ENCODE measurements at places on chromosomes 2 and 18.

DNA sequence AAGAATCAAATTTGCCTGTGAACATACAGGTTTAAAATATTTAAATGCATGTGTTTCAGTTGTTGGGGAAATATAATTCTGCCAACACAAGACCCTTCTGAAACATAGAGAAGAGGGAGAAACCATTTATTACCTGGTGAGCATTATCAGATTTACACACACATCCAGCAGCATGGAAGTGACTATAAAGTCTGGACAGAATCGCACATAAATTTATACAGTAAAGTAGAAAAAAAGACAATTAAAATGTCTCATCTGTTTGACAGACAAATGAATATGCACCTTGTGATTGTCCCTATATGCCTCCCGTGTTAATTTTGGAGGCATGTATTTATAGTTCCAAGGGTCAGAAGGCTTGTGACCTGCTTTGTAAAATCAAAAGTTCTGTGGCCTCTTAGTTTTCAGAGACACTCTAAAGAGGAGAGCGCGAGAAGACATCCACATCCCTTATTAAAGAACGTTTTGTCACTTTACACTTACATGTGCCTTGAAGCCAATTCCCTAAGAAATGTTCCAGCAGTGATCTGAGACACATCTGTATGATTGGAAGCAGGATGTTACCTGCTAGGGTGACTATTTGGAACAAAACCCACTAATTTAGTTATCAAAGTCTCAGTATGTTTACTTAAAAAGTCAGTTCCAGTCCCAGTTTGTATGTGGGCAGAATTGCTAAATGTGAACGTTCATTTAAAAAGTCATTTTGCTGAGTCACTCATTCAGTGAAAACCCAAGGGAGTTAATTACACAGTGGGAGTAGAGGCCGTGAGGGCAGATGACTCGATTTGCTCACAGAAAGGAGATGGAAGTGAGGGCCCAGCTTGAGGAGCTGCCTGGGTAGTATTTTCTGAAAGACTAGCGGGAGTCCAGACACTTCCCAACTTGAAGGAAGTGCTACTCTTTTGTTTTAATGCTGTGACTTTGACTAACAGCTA is 527.6 kb upstream of the MEX3C start:
- DNase-seq: no peak

GRCh38 chr18:53795610-53796009 is 428.9 kb downstream of the MBD2 start:
- DNase-seq: no peak

DNA sequence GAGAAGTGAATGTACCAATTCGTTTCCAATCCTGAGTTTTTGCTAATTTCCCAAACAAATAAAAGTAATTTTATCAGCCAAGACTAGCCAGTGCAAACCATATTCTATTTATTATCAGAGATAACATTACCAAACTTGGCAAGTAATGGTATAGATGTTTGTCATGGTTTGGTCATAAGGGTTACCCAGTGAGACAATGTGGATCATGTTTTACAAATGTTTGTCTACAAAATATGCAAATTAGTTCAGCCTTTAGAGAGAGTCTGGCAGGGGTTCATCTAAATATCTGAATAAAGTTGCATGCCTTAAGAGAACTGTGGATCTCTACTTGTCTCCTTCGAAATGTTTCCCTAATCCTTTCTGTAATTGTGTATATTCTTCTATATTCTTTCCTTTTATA is 152.2 kb downstream of the KCNH7 start:
- no peak for DNase-seq

- DNase-seq: no peak
Measured at GRCh38 chr18:10497206-10497749, 28.5 kb upstream of the NAPG start.

DNA sequence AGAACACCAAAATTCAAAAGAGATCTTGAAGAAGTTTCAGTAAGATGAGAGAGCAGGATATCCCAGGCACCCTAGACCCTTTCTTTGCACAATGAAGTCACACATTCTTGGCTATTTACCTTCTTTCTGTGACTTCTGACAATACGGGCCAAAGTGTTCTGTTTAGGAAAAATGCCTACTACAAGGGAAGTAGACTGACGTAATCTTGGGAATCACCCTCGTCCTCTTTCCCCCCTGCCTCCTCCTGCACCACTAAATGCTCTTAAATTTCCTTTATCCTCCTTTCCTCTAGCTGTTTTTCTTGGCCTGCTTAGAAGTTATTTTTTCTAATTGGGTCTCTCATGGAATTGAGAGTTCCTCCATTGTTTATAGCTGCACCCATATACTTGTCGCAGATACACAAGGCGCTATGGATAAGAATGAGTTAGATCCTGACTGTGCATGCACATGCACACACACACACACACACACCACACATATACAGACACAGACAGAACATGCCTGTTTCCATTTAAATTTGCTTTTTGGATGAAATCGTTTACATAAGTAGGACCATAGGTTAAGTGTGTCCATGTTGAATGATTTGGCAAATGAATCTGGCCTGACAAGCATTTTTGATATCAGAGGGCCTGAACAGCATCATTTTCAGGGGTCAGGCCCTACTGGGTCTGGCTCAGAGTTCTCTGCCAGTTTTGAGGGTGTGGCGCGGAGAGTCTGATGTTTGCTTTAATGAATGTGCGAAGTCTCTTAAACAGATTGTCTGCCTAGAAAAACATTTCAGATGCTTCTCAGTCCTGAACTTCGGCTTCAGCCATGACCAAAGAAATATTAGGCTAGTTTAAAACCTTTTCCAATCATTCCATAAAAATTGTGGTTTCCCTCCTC is 131.9 kb upstream of the NT5C1B start:
- no peak for DNase-seq

GRCh38 chr18:45386041-45386655 is 229.1 kb upstream of the SLC14A2 start:
- no peak for DNase-seq

DNA sequence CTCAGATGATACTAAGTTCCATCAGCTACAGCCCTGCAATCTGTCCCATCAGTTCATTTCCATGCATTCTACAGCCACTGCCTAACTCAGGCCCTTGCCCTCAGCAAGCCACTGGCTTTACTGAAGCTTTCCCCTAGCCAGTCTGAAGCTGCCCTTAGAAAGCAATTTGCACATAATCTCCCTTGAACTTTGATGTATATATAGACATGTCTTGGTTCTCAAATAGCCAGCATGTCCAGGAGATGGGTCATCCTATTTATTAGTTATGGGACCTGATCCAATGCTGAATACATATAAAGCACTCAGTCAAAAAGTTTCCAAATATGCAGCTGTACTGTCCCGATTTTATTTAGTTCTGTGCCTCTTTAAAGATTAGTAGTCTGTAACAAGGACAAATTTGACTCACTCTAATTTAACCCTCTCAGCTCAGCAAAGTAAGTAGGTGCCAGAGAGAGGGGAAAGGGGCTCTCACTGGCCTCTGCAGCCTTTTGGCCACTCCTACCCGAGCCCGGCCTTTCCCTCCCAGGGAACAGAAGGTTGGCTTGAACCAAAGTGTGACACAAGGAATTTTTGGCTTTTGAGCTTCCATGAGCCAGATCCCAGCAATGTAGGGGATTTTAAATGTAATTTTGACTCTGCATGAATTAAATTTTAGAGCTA is 70.7 kb downstream of the CCDC93 start:
- DNase-seq: no peak

- DNase-seq: peak; percentile 71
Measured at GRCh38 chr2:44233450-44234128, 41.7 kb upstream of the SLC3A1 start.

- no peak for DNase-seq
Measured at GRCh38 chr2:105795575-105795934, 50.8 kb downstream of the NCK2 start.

GRCh38 chr2:122539920-122540319 is 784.5 kb downstream of the TSN start:
- no peak for DNase-seq

- DNase-seq: peak; percentile 32
Measured at GRCh38 chr2:47221039-47221438, 65.9 kb upstream of the STPG4 start.

DNA sequence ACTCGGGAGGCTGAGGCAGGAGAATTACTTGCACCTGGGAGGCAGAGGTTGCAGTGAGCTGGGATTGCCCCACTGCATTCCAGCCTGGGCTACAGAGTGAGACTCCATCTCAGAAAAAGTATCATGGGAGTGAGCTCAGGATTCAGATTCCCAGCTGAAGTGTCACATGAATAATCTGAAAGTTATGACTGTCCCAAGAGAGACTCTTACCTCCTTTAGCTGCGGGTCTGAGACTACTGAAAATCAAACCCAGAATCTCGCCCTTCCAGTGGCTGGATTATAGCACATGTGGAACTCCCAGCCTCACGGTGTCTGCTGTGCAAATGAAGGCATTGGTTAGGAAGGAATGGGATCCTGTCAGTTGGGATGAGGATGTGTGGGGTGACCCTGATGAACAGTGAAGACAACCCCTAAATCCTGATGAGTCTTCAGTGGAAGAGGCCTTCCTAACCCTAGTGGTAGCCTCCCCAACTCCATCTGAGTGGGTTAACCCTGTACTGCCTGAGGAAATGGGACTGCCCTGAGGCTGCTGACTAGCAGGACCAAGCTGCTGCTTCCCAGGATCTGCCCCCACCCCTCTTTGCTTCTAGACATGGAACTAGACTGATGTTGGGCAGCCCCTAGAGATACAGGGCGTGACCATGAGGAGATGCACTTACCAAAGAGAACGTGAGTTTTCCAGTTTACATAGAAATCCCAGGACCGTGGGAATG is 16.5 kb downstream of the BOK start:
- no peak for DNase-seq

DNA sequence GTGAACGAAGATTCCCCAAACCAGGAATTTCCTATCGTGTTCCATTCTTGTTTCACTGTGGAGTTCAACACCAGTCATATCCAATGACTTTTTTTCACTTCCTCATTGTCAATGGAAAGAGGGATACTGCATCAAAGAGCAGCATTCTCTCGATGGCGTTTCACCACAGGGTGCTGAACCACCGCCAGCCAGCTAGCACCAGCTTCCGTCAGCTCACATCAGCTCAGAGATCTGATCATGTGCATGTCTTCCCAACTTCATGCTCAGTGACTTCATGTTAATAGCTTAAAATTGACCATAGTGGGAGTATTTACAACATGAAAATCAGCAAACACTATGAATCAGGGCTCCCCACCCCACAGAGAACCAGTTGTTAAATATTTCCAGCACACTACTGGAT is 359.9 kb downstream of the TNS1 start:
- no peak for DNase-seq

- peak; percentile 26 for DNase-seq
Measured at GRCh38 chr2:188322569-188323551, 31.2 kb downstream of the GULP1 start.

GRCh38 chr2:53802617-53803151 is 15.8 kb downstream of the ERLEC1 start:
- DNase-seq: no peak

GRCh38 chr18:56493531-56493930 is 144.9 kb downstream of the TXNL1 start:
- no peak for DNase-seq

Measured in RCC 7860 (cell line).